Suppressor macrophage (primary cell): ENCODE measurements at places on chromosomes 16 and 17.

- DNase-seq: no peak
Measured at GRCh38 chr16:88073201-88073721, 122.0 kb downstream of the BANP start.

DNA sequence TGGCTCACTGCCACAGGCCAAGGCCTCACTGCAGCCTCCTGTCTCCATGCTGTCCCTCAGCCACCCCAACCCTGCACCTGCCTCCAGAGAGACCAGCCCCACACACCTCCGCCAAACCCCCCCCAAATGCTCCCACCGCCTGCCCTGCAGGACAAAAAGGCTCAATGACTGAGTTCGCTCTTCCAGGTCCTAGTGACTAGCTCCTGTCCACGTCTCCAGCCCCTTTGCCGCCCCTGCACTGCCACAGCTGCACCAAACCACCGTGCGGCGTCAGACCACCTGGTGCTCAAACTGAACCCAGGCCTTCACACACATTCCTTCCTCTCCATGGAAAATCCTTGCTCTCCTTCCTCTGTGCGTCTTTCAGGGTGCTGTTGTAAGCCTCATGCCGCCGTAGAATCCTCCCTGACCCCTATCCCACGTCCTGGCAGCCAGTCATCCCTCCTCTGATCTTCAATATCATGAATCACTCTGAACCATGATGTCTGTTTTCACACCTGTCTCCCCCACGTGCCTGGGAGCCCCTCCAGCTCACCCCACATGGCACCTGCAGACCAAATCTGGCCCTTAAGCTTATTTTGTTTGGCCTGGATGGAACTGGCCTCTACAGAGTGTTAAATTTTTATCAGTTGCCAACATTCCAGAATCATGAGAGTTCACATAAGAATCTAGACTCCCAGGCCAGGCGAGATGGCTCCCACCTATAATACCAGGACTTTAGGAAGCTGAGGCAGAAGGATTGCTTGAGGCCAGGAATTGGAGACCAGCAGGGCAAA lies 4.3 kb upstream of the GSG1L start:
- DNase-seq: no peak

DNA sequence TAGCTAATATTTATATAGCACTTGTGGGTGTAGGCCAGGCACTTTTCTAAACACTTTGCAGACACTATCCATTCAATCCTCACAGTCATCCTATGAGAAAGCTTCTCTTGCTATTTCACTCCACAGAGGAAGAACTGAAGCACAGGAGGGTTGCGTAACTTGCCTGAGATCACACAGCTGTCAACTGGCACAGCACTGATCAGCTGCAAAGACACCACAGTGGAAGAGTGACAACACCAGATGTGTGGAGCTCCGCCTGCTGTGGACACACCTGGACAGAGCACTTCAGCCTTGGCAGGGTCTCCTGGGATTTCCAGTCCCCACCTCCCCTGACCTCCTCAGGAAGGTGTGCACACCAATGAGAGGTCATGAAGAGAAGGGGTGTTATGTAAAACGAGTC lies 13.3 kb upstream of the CNEP1R1 start:
- DNase-seq: peak; percentile 70

GRCh38 chr16:87463722-87464690 lies 28.8 kb downstream of the ZCCHC14 start:
- DNase-seq: peak; percentile 90

- no peak for DNase-seq
Measured at GRCh38 chr17:80694085-80694991, 149.7 kb downstream of the RPTOR start.

GRCh38 chr16:3609895-3610697 lies 1.3 kb downstream of the SLX4 start:
- DNase-seq: peak; percentile 74

DNA sequence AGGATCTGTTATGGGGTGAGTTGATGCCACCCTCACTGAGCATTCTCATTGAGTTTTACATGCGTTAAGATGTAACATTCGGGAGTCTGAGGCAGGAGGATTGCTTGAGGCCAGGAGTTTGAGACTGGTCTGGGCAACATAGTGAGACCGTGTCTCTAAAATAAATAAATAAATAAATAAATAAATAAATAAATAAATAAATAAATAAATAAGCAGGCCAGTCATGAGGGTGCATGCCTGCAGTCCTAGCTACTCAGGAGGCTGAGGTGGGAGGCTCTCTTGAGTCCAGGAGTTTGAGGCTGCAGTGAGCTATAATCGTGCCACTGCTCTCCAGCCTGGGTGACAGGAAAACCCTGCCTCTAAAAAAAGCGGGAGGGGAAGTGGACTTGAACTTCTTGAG lies 90.3 kb downstream of the SNX29 start:
- DNase-seq: no peak

- DNase-seq: peak; percentile 6
Measured at GRCh38 chr16:81585785-81586184, 141.2 kb downstream of the CMIP start.

DNA sequence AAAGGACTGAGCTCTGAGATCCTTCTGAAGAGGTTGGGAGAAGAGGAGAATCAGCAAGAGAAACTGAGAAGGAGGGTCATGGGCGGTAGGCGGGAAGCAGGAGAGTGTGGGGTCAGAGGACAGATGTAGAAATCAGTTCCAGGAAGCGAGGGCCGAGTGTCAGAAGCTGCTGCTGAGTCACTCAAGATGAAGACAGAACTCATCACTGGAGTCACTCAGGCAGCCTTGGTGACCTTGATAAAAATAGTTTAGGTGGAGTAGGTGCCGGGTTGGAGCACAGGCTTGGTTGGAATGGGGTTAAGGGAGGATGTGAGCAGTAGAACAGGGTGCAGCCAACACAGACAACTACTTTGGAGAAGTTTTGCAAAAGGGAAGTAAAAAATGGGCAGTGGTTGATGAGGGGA lies 6.1 kb upstream of the ITGAM start:
- peak; percentile 95 for DNase-seq
